ENCODE measurements at places on chromosomes 16 and 17. TPM values are rescaled to one million over a fixed set of nuclear protein-coding genes. Genes with fewer than 3 reads are reported as not detected.

GRCh38 chr17:78496311-78496710 lies 80.9 kb downstream of the DNAH17 start:
- no peak for DNase-seq

Gene ARHGDIG
- 1.7 TPM for total RNA-seq

Gene DPEP2
- 1.5 TPM for total RNA-seq

Gene CPNE7
- total RNA-seq, result 2.0 TPM

Gene KCNJ12
- 0.67 TPM for total RNA-seq

DNA sequence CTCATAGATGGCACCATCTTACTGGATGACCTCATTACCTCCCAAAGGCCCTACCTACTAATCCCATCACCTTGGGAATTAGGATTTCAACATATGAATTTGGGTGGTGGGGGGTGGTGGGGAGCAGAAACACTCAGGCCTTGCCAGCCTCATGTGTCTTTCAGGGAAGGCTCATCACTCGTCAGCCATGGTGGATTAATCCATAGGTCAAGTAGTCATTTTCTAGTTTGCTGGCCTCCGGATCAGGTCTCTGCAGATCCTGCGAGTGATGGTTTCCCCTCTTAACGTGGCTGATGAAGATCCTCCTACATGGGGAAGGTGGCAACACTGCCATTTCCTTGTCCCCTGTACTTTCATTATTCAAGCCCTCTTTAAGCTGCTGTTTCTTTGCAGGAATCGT lies 101.1 kb downstream of the CLEC16A start:
- no peak for DNase-seq

Gene UMOD
- not detected for total RNA-seq

DNA sequence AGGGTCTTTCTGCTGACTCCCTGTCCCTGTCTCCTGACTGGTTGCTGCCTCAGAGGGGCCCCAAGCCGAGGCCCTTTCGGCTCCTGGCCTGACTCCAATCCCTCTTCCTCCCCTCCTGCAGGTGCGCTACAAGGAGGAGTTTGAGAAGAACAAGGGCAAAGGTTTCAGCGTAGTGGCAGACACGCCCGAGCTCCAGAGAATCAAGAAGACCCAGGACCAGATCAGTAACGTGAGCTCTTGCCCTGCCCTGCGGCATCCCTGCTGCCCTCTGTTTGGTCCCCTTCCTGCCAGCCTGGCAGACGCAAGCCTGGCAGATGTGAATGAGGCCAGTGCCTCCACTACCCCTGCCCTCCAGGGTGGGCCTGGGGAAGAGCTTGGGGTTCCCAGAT lies 27.1 kb upstream of the LASP1NB start:
- DNase-seq, result peak; percentile 62

GRCh38 chr16:56275076-56275475 lies 83.8 kb downstream of the GNAO1 start:
- no peak for DNase-seq

- DNase-seq, result no peak
These were observed 107.8 kb downstream of the MSI2 start for GRCh38 chr17:57363998-57364643.

DNA sequence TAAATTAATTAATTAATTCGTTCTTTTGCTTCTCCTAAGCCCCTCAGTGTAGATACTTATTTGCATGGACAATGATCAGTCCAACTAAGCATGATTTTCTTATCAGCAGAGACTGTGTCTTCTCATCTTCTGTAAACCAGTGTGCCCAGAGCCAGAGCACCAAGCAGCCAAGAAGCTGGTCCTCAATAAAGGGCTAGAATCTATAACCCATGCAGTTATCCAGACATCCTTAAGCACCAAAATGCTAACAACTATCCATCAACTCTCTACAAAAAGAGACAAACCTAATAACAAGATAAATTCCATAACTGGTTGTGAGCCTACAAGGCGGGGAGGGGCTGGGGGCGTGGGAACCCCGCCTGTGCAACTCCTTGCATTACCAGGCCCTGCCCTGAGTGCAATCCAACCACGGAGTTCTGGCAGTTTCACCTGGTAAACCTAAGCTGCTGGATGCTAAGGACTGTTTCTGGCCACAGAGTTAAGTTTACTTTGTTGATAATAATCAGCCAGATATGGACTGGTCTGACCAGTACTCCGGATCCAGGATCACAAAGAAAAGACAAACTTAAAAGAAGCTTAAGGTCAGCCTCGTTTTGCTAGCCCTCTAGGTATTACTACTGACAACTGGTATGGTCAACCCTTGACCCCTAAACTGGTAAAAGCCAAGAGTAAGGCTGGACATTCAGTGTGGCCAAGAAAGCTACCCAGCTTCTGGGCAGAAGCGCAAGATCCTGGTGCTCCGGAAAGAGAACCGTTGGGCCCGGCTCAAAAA lies 51.5 kb downstream of the ZFHX3 start:
- no peak for DNase-seq

Gene GLG1
- 122 TPM for total RNA-seq

- no peak for DNase-seq
These were observed 825 bp downstream of the HEATR6 start for GRCh38 chr17:60077672-60078519.

DNA sequence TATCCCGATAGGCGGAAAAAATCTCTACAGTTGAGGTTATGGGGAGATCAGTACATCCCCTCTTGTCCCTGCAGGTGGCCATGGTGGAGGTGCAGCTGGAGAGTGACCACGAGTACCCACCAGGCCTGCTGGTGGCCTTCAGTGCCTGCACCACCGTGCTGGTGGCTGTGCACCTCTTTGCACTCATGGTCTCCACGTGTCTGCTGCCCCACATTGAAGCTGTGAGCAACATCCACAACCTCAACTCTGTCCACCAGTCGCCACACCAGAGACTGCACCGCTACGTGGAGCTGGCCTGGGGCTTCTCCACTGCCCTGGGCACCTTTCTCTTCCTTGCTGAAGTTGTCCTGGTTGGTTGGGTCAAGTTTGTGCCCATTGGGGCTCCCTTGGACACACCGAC lies 4.2 kb downstream of the ORAI3 start:
- no peak for DNase-seq

DNA sequence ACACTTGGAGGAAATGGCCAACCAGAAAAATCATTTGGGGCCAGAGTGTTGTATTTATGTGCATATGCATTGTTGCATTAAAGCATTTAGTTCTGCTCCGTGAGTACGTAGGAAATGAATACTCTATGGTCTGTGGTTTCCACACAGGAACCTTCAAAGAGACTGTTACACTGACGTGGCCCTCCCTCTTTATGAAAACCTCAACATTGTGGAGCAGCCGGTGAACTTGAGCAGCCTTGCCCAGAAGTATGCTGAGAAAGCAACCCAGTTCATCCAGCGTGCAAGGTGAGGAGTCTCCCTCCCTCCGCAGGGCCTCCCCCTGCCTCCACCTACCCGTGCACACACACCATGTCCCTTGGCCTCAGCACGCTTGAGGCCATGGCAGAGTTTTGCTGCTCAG lies 65.2 kb downstream of the ARSG start:
- DNase-seq, result no peak

DNA sequence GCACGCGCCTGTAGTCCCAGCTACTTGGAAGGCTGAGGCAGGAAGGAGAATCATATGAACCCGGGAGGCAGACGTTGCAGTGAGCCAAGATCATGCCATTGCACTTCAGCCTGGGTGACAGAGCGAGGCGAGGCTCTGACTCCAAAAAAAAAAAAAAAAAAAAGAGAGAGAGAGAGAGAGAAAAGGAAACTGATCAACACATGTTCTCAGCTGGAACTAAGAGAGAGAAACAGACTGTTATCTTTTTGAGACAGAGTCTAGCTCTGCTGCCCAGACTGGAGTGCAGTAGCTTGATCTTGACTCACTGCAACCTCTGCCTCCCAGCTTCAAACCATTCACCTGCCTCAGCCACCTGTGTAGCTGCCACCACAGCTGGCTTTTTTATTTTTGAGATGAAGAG lies 60.4 kb downstream of the STH start:
- no peak for DNase-seq

Gene SLFN14
- not detected for total RNA-seq

Gene ALDH3A1
- total RNA-seq, result 0.60 TPM

Gene GAS7
- 54.4 TPM for total RNA-seq

- DNase-seq, result no peak
These were observed 137.4 kb upstream of the TNRC6C start for GRCh38 chr17:77821114-77821513.

DNA sequence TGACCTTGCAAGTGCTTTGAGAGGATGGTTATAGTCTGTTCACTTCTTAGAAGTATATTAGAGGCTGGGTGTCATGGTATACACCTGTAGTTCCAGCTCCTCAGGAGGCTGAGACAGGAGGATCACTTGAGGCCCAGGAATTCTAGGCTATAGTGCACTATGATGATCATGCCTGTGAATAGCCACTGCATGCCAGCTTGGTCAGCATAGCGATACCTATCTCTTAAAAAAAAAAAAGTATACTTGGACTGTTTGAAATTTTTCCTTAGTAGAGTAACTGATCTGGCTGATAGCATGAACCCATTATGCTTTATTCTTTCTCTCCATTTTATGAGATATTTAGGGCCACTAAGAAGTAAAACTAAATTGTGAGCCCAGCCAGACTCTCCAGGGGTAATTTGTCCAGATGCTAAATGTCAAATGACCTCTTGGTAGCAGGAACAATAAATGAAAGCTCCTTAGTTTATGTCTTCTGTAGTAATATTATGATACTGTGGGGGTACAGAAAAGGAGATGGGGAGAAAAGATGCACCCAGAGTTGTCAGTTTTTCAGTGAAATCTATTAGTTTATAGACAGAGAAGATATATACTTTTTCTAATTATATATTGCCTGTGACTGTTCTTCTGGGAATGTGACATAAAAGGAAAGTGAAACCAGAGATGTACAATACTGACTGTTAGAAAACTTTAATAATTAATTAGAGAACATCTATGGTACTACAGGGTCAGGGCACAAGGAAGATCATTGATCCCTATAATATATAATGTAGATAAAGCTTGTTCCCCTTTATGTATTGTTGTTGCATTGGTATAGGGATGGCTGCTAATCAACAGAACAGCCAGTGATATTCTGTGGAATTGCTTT lies 335.3 kb upstream of the TBX2 start:
- no peak for DNase-seq

- DNase-seq, result peak; percentile 79
These were observed at the start of gene TRIM47 for GRCh38 chr17:75878174-75878998. Gene TRIM47, minus strand, starts transcription at chr17:75878581. Its CDS starts 33 bp downstream, at chr17:75878548.

Gene TP53TG3D
- total RNA-seq, result 1.2 TPM

DNA sequence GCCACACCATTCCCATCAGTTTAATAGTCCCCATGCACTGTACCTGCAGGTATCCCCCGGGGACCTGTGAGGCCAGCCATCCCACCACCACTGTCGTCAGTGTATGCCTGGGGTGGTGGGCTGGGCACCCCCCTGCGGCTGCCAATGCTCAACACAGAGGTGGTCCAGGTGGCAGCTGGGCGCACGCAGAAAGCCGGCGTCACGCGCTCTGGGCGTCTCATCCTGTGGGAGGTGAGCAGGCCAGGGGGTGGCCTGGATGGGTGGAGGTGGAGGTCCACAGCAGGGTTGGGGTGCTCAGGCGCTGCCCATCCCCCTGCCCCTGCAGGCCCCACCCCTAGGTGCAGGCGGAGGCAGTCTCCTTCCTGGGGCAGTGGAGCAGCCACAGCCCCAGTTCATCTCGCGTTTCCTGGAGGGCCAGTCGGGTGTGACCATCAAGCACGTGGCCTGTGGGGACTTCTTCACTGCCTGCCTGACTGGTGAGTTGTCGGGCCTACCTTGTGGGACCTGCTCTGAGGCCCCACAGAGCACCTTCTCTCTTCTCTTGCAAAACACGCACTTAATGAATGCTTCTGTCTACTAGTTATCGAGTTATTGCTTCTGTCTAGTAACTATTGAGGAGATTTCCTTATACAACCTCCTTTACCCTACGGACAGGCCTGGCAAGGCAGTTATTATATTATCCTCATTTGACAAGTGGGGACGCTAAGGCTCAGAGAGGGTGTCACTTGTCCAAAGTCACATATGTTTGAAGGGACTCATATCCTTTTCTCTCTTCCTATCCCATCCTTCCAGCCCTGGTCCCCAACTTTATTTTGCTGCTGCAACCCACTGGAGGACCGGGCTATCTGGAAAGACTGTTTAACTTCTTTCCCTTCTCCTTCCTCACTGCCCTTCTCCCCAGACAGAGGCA lies 5.8 kb upstream of the TRAF4 start:
- peak; percentile 54 for DNase-seq

- DNase-seq, result peak; percentile 57
These were observed 18.2 kb upstream of the KRT20 start for GRCh38 chr17:40903129-40903847.

Gene KRT32
- total RNA-seq, result not detected

- DNase-seq, result no peak
These were observed 5.3 kb downstream of the MYCBPAP start for GRCh38 chr17:50513495-50513894.

Gene SUZ12
- total RNA-seq, result 20.0 TPM

Gene ITGAL
- 14.8 TPM for total RNA-seq

DNA sequence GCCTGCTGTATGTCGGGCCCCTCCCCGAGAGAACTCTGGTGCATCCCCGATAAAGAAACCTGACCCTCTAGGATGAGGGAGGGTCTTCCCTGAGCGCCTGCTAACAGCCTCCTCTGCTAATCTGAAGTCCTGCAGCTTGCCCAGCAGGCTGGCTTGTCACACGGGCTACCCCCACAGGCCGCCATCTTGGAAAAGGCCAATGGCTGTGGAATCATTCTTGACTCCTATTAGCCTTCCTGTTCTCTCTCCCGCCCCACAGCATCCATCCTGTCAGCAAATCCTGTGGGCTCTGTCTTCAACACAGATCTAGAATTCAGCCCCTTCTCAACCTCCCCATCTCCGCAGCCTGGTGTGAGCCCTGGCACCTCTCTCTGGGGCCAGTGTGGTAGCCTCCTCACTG lies 12.0 kb downstream of the IL4R start:
- DNase-seq, result no peak

Gene SOX8
- 0.75 TPM for total RNA-seq

GRCh38 chr17:77884967-77885641 lies 73.4 kb upstream of the TNRC6C start:
- no peak for DNase-seq

Gene NUBP1
- 34.8 TPM for total RNA-seq

DNA sequence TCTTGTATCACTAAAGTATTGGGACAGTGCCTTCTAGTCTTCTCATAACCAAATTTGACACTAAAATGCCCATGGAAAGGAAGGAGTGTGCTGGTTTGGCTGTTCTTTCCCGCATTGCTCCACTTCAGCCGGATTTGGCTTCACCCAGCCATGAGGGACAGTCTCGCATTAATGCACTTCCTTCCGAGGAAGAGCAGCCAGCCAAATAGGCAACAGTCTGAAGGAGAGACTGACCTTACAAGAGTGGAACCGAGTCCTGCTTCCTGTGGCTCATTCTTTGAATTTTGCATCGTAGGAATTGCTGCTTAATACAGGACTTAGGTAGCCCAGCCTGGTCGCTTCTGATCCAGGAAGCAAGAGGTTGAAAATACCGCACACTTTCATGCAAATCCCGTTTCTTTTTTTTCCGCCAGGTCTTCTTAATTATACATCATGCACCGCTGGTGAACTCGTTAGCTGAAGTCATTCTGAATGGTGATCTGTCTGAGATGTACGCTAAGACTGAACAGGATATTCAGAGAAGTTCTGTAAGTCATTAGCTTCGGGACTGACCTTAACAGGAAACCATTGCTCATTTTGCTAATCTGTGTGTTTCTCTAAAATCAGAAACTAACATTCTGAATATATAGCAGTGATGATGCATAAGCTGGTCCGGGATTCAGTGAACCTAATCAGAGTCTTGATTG lies 38.2 kb downstream of the CLEC16A start:
- no peak for DNase-seq
